ENCODE measurements at places on chromosomes 13 and 19.

DNA sequence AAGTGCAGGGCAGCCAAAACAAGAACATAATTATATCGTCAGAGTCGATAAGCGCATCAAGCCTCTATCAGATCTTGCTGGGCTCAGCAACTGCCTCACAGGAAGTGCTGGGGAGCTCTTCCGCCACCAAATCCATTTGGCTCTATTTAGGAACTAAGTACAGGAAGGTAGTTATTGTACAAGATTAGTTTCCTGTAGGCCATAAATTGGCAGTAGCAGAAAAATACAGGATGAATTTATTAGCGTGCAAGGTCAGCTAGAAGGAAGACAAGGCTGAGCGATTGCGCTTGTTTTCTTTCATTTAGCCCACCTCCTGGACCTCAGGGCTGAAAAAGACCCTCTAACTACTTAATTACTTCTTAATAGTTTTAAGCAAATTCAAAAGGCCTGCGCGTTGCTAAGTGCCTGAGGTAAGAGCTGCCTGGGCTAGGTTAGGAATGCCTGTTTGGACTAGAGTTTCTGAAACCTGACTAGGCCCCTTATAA lies 118.5 kb downstream of the IRS2 start:
- DNase-seq, result no peak

- DNase-seq, result no peak
Measured at GRCh38 chr13:51838240-51838846, 6.6 kb downstream of the TMEM272 start.

DNA sequence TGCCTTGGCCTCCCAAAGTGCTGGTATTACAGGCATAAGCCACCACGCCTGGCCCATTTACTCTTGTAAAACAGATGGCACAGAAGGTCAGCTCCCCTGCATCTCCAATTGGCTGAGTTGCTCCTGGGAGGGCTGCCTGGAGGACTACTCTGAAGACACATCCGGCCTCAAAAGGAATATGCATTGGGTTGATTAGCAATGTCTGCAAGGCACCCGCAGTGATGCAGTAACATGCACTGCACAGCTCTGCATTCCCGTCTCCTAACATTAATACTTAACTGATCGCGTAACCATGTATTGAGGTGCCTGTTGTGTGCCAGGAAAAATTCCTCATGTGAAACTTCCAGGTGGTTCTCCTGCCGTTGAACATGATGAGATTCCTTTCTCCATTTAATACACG lies 5.0 kb downstream of the ELAVL3 start:
- DNase-seq, result no peak

GRCh38 chr13:33550885-33551284 lies 265.3 kb upstream of the STARD13 start:
- peak; percentile 16 for DNase-seq

GRCh38 chr19:53409505-53410204 lies 14.7 kb downstream of the ZNF765 start:
- DNase-seq, result no peak

GRCh38 chr13:99072941-99073340 lies 95.1 kb upstream of the DOCK9 start:
- no peak for DNase-seq

- no peak for DNase-seq
Measured at GRCh38 chr13:28336193-28336657, 158.7 kb downstream of the FLT1 start.

GRCh38 chr13:98563071-98563470 lies 13.8 kb downstream of the STK24 start:
- DNase-seq, result no peak

DNA sequence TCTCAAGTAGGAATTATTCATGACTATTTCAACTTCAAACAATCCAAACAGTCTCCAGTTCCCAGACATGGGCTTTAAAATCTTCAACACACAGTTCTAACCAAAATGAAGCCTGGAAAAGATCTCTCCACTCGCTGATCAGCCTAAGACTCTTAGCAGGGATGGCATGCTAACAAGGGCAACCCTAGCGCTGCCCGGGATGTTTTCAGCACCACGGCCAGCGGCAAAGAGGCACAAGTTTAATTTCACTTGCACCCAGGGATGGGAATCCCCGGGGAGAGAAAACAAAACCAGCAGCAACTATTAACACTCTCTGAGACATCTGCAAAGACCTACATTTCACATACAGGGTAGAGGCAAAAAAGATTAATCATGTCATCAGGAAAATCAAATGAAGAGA lies 43.0 kb downstream of the CACNA1A start:
- DNase-seq, result no peak

DNA sequence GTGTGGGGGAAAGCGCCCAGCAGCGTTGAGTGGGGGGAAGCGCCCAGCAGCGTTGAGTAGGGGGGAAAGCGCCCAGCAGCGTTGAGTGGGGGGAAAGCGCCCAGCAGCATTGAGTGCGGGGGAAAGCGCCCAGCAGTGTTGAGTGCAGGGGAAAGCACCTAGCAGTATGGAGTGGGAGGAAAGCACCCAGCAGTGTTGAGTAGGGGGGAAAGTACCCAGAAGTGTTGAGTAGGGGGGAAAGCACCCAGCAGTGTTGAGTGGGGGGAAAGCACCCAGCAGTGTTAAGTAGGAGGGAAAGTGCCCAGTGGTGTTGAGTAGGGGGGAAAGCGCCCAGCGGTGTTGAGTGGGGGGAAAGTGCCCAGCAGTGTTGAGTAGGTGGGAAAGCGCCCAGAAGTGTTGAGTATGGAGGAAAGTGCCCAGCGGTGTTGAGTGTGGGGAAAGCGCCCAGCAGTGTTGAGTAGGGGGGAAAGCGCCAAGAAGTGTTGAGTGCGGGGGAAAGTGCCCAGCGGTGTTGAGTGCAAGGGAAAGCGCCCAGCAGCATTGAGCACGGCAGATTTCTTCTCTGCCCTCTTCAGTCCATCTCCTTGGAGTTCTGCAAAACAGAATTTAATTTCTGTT lies 138.4 kb downstream of the ATP11A start:
- DNase-seq, result no peak

DNA sequence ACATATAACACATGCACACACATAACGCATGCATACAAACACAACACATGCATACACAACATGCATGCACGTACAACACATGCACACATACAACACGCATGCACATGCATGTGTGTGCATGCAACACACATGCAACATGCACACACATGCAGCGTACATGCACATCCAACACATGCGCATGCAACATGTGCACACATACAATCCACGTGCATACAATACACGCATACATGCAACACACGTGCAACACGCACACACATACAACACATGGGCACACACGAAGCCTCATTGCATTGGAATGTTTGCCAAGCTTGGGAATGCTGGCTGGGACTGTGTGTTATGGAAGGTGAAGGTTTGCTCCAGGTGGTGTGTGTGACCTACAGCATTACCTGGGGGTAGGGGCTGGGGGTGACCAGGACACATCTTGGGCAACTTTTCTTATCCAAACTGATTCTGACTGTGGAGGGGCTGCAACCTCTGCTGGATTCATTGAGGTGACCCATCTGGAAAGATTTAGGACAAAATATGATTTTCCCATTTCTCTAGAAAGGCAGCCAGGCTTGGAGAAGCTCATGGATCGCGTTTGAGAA lies 58.9 kb downstream of the SPACA7 start:
- no peak for DNase-seq

DNA sequence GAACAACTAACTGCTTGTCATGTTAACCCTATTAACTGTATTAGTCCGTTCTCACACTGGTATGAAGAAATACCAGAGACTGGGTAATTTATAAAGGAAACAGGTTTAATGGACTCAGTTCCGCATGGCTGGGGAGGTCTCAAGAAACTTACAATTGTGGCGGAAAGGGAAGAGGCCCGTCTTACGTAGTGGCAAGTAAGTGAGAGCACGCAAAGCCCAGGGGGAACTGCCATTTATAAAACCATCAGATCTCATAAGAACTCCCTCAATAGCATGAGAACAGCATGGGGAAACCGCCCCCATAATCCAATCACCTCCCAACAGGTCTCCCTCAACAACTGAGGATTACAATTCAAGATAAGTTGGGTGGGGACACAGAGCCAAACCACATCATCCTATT lies 34.7 kb downstream of the PHF11 start:
- peak; percentile 53 for DNase-seq

- no peak for DNase-seq
Measured at GRCh38 chr13:71218960-71219359, 648.0 kb downstream of the DACH1 start.

DNA sequence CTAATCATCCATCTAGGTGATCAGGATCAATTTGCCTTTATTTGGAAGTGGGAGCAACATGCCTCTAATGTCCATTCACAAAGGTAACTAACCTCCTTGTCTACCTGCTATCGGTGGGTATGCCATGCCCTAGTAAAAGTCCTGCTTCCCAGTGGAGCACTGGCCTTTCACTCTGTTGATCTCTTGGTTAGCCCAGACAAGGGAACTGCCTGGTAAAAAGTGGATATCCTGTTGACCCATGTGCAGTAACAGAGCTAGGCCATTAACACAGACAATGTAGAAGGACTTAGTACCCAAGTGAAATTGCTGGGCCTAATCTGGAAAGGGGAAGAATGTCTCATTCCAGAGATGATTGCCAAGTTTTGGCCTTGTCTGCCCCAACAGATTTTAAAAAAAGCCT lies 171.5 kb upstream of the CSNK1A1L start:
- no peak for DNase-seq

DNA sequence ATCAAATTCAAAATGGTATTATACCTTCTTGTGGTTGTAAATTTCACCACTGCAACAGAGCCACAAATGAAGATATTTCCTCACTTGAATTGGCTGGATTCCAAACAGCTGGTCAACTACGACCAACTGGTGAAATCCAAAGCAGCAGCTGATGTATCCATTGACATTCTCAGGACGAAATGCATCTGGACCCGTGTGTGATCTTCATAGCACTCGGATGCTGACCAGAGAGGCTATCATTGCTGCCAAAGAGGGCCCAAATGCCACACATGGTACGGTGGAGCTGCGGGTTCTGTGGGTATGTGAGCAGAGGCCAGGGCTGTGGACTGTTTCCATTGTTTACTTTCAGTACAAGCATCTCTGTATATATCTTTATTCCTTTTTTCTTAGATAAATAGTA lies 25.6 kb upstream of the PCCA start:
- DNase-seq, result no peak

- DNase-seq, result peak; percentile 94
Measured at GRCh38 chr19:20661150-20661819, at the start of gene ZNF626. TSS of gene ZNF626 (minus strand) at chr19:20661571. CDS start at chr19:20661446, 125 bp downstream.

GRCh38 chr13:76792731-76793347 lies 93.4 kb downstream of the KCTD12 start:
- DNase-seq, result no peak

DNA sequence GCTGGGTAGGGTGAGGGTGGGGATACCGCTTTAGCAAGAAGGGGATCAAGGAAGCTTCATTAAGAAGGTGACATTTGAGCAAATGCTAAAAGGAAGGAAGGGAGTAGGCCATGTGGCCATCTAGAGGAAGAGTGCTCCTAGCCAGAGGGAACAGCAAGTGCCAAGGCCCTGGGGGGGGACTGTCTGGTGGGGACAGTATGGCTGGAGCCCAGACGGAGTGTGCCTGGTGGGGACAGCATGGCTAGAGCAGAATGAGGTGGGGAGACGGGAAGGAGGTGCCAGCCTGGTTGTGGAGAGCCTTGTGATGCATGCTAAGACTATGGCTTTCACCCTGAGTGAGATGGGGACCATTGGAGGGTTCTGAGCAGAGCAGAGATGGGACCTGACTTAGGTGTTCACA lies 2.1 kb upstream of the TGFB1 start:
- DNase-seq, result no peak

- no peak for DNase-seq
Measured at GRCh38 chr13:41562541-41563178, 105.3 kb downstream of the RGCC start.

DNA sequence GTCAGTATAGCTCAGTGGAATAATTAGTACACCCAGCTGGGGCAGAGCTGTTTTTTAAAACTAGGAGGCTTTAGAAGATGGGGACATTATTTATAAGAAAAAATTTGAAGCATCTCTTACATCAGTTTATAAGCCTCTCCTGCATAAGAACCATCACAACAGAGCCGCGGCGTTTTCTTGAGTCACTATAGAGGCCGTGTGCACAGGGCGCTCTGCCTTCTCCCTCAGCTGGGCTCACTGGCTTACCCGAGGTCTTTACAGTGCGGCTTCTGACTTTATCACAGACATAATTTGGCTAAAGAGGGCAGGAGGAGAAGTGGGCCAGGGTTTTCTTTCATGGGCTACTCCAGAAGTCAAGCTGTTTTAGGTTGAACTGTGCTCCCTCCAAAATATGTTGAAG lies 135.5 kb upstream of the RNF113B start:
- DNase-seq, result no peak

DNA sequence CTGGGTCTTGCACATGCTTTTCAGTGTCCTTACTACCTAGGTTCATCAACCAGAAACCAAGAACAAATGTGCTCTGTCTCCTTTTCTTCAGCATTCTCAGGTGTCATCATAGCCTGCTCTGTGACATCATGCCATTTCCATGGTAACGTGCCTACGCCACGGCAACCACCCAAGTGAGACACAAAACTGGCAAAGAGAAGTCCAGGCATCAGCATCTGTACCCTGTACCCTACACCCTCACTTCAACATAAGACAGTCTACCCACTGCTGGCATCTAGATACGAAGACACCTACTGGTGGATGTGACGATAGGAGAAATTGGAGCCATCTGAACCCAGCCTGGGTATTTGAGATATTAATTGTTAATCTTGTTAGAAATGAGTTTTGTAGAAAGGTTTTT lies 13.3 kb downstream of the ZC3H4 start:
- DNase-seq, result no peak

DNA sequence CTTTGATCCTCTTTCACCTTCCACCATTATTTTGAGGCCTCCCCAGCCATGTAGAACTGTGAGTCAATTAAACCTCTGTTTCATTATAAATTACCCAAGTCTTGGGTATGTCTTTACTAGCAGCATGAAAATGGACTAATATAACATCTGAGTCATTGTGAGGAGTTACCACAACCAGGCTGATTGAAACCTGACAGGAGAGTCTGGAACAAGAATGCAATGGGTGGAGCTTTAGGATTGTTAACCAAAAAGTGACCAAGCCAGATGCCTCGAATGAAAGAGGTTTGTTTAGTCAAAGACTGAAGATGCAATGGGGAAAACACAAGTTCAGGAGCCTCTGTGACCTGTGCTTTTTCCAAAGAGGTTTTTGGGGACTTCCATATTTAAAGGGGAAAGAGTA lies 659.0 kb downstream of the SLITRK6 start:
- DNase-seq, result no peak

DNA sequence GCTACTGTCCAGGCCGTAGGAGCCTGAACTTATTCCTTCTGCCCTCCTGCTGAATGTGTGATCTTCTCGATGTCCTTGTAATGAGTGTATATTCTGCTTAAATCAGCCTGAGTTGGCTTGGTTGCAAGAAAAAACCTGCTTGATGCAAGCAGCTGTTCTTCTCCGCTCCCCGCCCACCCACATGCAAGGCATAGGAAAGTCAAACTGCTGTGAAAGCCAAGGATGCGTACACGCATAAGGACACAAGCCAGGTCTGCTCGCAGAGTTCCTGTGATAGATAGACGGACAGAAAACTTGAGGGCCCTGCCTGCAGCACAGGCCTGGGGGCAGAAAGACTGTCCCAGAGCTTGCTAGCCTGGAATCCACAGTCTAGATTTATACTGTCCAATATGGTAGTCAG lies 101.1 kb downstream of the DNAJC15 start:
- no peak for DNase-seq

GRCh38 chr13:72314210-72314609 lies 413.2 kb downstream of the MZT1 start:
- no peak for DNase-seq

GRCh38 chr19:42064432-42064831 lies 5.6 kb downstream of the GRIK5 start:
- no peak for DNase-seq
